ENCODE measurements at places on chromosomes 12 and 14. TPM values are rescaled to one million over a fixed set of nuclear protein-coding genes. Genes with fewer than 3 reads are reported as not detected.
A peak's percentile ranks its signal among the peaks of the same experiment; 100 is the strongest.

The WASHC3 gene
- 14.4 TPM for total RNA-seq

The GPRC5D gene
- not detected for total RNA-seq

DNA sequence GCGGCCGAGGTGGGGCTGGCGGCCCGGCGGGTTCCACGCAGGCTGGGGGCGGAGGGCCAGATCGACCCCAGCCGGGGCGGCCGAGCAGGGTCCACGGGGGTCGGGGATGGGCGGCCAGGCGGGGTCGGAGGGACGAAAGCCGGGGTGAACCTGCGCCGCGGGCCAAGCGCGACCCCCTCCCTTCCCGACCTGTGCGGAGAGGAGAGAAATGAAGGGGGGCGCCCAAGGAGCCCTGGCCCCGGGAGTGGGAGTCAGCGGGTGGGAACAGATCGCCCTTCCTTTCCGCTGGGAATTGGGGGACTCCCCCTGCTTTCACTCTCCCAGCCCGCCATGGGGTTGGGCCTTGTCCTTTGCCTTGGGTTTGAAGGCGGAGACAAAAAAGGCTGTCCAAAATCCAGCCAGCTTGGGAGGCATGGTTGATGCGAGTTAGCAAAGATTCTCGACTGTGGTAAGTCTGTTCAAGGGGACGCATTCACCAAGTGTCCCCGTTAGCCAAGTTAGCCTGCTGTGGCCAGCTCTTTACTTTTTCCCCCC lies 559 bp upstream of the CKAP4 start:
- DNase-seq = peak; percentile 81

DNA sequence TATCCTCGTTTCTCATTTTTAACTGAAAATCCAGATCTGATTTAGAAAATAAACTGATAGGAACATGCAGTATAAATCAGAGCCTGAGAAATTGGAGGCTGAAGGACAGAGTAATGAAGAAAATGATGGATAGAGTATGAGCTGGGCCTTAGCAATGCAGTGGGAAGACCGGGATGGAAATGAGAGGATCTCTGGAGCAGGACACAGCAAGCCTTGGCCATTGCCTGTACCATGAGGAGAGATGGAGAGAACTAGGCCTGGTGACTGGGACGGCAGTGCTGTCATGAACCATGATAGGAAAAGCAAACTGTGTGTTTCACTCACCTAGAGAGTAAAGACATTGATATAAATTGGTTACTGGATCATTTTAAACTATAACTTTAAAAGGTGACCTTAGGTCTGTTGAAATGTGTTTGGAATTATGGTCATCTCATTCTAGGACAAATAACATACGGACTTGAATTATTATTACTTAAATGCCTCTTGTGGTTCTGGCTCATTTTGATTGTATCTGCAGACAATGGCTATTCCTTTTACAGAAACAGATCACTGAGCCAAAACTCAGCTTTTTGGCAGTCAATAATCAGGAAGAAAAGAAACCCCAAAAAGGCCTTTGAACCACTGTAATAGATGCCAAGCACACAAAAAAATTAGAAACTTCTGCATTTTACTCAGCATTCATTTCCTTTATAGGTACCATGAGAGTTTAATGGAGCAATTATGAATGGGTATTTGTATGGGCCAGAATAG lies 251.9 kb upstream of the PRKD1 start:
- no peak for DNase-seq

The TEAD4 gene
- total RNA-seq = 1.6 TPM

- DNase-seq = no peak
Observed at GRCh38 chr12:79267580-79267979, 403.0 kb downstream of the SYT1 start.

- DNase-seq = no peak
Observed at GRCh38 chr12:15701206-15701605, 88.0 kb downstream of the EPS8 start.

DNA sequence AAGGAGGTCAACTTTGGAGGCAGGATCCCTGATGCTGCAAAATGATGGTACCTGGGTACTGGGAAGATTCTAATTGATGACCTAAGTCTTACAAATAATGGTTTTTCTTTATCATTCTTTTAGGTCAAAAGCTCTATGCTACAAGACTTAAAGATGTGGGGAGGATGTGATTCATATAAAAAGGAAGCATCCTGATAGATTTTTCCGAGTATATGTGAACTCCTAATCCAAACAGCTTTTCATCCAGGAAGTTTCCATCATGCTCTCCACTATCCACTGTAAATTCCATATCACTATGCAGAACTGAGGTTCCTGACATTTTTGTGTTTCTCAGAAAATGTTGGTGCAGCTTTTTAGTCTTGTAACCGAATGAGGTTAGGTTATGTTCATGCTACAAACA lies 293.2 kb downstream of the PAWR start:
- no peak for DNase-seq

The ST8SIA1 gene
- total RNA-seq = not detected

- DNase-seq = no peak
Observed at GRCh38 chr14:85198001-85198400, 331.9 kb upstream of the FLRT2 start.

- DNase-seq = no peak
Observed at GRCh38 chr12:115897729-115898128, 379.8 kb downstream of the MED13L start.

GRCh38 chr14:57897144-57897748 lies 31.4 kb upstream of the SLC35F4 start:
- DNase-seq = no peak

- DNase-seq = no peak
Observed at GRCh38 chr14:88297306-88297705, 25.8 kb downstream of the KCNK10 start.

The KRT5 gene
- total RNA-seq = not detected

- no peak for DNase-seq
Observed at GRCh38 chr14:40955131-40955505, 651.6 kb upstream of the LRFN5 start.

- no peak for DNase-seq
Observed at GRCh38 chr12:3171195-3171591, 94.0 kb downstream of the TSPAN9 start.

GRCh38 chr12:76192416-76192815 lies 107.9 kb upstream of the NAP1L1 start:
- no peak for DNase-seq

The ABCC9 gene
- total RNA-seq = 65.9 TPM

DNA sequence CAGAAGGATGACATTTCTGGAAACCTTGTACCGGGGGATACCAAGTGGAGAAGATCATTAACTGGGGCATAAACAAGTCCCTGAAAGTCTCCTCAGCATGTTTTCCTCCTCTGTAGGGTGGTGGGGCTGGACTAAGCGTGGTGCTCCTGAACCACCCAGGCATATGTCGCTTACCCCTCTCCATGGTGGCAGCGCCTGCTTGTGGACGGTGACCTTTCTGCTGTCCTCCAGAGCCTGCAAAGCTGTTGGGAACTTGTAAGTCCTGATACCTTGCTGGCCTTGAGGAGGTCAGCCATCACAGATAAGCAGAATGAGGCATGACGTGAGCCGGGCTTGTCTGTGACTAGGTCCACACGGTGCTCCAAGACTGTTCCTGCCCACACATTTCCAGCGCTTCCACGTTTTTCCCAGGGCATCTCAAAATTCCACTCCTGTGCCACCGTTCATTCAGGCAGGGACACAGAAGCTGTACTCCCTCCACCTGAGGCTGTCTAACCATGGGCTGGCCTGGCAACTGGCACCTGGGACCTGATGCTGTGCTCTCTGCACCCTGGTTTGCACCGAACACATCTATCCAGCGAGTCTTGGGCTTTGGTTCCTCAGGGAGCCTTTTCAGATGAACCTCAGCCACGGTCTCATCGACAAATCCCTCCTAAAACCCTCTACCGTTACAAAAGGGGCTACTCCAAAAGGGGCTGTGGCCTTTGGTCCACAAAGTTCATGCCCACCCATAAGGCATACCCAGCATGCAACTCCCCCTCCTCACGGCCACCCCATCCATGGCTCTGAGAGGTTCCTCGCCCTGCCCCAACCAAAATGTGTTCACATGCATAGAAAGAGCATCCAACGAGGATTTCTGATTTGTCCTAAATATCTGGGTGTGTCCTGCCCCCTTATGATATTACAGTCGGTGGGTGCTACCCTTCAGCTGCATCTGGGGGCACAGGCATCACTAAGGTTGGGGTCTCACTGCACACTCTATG lies 199.6 kb upstream of the DIO3 start:
- no peak for DNase-seq

The RASSF8 gene
- total RNA-seq = 9.0 TPM

The VDR gene
- total RNA-seq = 0.28 TPM

The C14orf132 gene
- total RNA-seq = 4.7 TPM

DNA sequence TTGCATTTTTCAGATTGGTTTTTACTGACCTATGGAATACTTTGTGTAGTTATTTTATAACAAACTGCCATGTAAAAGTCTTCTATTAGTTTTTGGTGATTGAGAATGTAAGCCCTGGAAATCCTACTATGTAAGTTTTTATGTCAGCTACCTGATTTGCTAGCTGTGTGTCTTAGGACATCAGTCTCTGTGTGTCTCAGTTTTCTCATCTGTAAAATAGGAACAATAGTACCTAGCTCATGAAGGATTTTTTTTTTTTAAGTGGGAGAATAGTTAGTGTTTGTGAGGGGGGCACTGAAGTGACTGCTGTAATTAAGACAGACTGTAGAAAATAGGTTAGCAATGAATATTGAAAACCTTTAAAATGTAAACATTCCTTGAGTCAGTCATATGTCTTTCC lies 51.9 kb upstream of the KCNMB4 start:
- no peak for DNase-seq

The MSRB3 gene
- total RNA-seq = 1.6 TPM

DNA sequence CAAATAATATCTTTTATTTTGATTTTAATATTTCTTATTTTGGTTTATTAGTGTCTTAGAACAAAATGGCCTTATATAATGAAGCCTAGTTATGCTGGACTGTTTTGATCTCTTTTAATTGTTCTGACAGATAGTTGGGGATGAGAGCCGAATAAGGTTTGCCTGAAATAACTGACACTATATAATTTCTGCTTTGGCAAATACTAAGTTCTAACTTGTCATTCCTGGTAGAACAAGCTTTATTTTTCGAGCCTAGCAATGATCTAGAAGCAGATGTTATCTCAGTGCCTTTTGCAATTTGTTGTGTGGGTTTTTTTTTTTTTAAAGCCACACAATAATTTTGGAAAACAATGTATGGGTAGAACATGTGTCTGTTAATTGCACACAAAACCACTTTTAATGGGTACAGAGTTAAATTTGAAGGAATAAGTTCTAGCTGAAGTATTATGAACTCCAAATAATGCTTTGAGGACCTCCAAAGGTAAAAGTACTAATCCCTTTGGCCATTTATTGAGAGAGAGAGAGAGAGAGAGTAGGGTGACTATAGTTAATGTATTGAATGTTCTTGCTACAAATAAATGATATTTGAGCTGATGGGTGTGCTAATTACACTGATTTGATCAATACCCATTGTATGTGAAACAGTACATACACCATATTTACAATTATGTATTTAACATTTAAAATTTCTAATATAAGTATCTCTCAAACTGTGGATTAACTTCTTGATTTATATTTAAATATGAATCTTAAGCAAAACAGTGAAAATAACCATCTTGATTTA lies 35.0 kb downstream of the MDM2 start:
- no peak for DNase-seq

DNA sequence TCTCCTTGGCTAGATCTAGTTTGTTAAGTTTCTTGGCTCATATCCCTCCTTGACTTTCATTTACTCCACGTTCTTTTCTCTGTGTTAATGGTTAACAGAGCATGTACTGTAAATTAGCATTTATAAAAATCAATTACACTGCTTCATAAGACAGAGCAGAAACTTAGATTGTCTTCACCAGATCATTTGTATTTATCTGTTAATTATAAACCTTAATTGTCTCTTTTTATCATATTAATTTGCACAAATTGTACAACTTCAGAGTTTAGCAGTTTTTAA lies 221.2 kb upstream of the EGLN3 start:
- DNase-seq = no peak

The LUM gene
- 4.9 TPM for total RNA-seq

The SIRT4 gene
- 3.4 TPM for total RNA-seq

DNA sequence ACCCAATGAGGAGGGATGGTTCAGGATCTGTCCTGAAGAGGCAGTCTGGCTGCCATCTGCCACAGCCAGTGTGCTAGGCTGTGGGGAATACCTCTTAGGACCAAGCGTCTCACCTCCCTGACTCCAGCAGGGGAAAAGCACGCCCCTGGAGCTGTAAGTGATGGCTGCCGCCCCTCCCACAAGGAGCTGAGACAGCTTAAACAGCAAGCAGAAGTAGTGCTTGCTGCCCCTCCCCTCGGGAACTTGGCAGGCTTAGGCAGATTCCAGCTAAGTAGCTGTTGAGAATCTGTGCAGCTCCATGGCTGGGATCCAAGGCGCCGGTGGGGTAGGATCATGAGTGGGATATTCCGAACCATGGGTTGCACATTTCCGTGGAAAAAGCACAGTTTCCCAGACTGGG lies 360.4 kb upstream of the MDGA2 start:
- DNase-seq = no peak

GRCh38 chr12:106867651-106868050 lies 88.1 kb upstream of the TMEM263 start:
- DNase-seq = no peak

The KRT81 gene
- 0.65 TPM for total RNA-seq

- no peak for DNase-seq
Observed at GRCh38 chr14:88863167-88863566, 38.7 kb downstream of the TTC8 start.

DNA sequence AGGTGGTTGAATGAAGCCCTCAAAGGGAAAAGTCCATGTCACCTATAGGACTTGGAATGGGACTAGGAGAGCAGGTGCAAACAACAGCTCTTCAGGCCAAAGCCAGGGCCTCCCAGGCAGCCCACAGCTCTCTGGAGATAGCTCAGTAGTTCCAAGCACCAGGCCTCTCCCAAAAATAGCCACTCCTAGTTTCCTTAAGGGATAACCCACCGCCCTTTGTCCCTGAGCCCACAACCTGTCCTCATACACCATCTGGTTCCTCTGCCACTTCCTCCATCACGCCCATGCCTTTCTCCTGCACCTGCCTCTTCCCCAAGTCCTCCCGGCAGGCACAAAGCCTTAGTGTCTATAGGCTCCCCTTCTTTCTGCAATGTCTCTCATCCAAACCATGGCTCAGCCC lies 2.1 kb downstream of the RAB15 start:
- no peak for DNase-seq

- DNase-seq = no peak
Observed at GRCh38 chr14:52663850-52664249, 31.5 kb downstream of the ERO1A start.

DNA sequence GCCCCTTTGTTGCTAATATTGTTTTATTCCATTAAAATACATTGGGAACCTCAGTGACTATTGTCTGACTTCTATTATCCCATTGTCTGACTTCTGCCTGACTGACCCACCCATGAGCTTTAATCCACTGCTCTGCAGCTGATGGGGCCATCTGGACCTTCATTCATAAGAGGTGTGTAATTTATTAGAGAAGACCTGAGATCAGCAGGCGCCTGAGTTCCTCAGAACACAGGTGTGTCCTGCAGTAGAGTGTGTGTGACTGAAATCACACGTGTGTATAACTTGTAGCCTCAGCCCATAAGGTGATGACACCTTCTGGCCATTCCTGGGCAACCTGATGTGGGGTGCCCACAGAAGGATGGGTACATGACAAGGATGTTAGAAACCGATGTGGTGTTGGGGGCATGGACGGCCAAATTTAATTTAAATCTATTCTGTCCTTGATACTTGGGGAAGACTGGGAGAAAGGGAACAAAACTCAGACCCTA lies 821.0 kb downstream of the TMEM121 start:
- DNase-seq = no peak

- DNase-seq = no peak
Observed at GRCh38 chr14:89844508-89844907, 110.0 kb downstream of the EFCAB11 start.

The GLIPR1L2 gene
- total RNA-seq = 0.28 TPM

The AKT1 gene
- total RNA-seq = 90.1 TPM

The BRMS1L gene
- total RNA-seq = 2.8 TPM

Data from left lobe of liver (tissue), 2 donors.